ENCODE measurements at places on chromosomes 1 and 21. TPM values are rescaled to one million over a fixed set of nuclear protein-coding genes. Genes with fewer than 3 reads are reported as not detected.

The SLC35F3 gene
- under 0.01 TPM for total RNA-seq

The GBP7 gene
- not detected for total RNA-seq

The CATSPERE gene
- 0.18 TPM for total RNA-seq

The RFX5 gene
- total RNA-seq = 37.8 TPM

The CD5L gene
- not detected for total RNA-seq

- peak; percentile 31 for DNase-seq
Observed at GRCh38 chr21:16069178-16070112, 339.7 kb downstream of the USP25 start.

DNA sequence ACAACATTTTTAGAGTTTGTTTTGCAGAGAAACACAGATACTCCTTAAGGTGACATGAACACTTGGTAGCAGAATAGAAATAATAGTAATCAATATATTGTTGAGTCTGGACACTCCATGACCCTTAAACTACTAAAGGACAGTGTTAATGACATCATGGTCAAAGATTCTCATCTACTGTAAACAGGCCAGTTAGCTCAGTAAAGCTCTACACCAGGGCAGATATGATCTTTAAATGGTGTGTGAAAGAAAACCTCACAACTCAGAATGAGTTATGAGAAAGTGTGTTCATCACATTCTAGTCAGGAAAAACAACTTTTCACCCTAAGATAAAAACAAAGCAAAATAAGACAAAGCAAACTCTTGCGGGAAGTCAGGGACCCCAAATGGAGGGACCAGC lies 58.1 kb upstream of the ADAMTS5 start:
- DNase-seq = peak; percentile 13

- no peak for DNase-seq
Observed at GRCh38 chr21:45149021-45149420, 74.6 kb downstream of the ADARB1 start.

GRCh38 chr1:67407498-67407897 lies 22.7 kb downstream of the SERBP1 start:
- DNase-seq = peak; percentile 76

DNA sequence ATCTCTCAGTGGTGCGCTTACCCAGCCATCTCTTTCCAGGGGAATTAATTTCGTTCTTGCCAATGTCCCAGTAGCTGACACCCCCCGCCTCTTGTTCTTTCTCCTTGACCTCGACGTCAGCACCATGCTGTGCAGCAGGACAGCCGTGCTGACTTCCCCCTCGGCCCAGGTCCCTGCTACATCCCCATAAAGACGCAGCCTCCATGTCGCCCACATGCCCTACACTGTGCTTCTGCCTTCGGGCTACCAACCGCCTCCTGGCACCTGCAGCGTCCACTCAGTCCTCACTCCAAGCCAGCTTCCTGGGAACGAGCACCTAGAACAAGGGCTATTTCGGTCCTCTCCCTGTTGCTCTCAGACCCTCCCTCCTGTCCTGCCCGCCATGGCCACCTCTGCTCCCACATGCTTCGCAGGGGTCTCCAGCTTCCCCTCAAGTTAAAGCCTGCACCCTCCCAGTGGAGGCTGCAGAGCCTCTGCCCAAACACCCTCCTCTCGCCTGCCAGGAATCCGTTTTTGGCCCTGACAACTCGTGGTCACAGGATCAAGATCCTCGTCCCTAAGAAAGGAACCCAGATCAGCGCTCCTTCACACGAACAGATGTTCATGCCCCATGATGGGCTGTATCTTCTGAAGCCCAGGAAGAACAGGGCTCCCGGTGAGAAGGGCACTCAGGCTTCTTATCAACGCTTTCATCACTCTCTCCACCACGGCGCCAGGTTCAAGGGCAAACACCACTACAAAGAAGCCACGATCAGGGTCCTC lies 109.7 kb downstream of the NPHP4 start:
- DNase-seq = no peak

DNA sequence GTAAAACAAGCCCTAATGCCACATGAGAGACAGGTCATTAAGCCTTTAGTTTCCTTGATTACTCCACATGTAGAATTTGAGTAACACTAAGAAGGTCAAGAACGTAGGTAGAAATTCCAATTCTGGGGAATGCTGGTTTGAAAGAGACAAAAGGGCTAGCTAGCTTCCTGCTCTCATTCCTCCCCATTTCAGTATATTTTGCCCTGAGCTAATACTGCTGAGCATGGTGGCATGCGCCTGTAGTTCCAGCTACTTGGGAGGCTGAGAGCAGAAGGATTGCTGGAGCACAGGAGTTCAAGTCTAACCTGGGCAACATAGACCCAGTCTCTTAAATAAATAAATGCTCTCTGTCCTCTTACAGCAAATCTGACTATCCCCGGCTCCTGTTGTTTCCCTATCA lies 12.8 kb downstream of the PRDX6 start:
- DNase-seq = no peak

DNA sequence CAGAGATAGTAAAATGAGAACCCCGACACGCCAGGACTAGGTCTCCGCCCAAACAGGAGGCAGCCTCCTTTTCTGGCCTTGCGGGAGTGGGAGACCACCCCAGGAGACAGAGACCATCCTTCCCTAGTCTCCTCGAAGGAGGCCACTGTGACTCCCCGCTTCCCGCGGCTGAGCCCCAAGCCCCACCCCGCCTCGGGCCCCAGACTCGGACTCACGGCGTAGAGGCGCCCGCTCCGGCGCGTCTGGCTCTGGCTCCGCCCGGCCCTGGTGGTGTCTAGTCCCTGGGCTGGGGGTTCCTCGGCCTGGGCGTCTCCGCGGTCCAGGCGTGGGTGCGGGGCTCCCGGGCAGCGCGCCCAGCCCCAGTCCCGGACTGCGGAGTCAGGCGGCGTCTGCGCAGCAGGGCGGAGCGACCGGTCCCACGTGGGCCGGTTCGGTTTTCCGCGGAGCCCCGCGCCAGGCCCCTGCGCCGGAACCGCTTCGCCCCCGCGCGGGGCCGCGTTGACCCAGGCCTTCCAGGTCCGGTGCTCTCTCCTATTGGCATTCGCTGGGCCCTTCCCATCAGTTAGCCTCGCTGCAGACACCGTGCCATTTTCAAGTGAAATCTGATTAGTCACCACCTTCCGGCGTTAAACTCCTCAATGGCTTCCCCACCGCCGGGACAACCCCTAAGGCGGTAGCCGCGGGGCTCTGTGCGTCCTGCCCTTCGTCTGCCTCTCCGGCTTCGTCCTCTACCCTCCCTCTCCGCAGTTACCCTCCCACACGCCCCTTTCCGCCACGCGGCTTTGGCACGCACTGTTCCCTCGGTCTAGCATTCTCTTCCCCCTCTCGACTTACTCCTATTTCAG lies at the start of gene C1orf216:
Gene C1orf216 (minus strand): TSS at position 393 of the 845 bp plus-strand sequence. CDS start 2,563 bp downstream, outside the sequence.
- peak; percentile 72 for DNase-seq

DNA sequence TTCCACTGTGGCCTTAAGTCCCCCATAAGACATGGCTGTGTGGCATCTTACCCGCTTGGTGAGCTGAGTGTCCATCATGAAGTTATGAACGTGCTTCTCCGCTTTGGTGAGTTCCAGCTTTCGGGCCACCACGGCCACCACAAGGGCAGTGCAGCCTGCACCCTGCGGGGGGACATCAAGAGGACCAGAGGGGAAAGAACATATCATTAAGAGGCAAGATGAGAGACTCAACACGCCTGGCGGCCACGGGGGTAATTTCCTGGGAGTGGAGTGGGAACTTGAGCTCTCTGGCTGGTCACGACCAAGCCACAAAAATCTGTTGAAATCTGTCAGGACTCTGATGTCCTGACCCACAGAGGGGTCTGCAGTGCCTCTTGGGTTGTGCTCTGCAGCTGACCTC lies 117.9 kb upstream of the ADAR start:
- no peak for DNase-seq

DNA sequence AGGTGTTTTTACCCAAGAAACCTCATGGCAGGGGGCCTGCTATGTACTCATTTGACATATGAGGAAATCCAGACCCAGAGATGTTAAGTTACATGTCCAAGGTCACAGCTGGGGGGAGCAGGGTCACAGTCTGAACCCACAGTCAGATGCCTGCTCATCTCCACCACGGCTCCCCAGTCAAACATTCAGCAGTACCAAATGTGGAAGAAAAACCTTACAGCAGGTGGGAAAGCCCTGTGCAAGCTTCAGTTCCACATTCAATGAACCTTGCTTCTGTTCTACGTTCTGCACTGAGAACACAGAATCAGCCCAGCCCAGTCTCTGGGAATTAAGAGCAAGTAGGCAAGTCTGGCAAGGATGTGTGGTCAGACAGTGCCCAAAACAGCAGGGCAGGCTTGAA lies 35.2 kb downstream of the LRP8 start:
- DNase-seq = no peak

DNA sequence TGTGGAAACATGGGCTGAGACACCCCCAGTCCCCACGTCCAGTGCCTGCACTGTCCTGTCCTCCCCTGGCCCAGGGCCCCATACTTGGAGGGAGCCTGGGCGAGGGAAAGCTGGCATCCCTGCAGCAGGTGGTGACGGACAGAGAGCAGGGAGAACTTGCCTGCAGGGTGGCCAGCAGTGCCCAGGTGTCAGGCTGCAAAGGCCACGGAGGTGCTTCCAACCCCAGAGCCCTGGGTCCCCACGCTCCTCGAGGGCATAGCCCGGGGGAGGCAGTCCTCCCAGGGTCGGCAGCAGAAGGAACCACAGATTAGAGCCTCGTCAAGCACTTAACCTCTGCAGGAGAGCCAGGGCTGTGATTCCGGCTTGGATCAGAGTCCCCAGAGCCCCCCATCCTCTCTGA lies 77.5 kb downstream of the ARHGEF16 start:
- DNase-seq = no peak

DNA sequence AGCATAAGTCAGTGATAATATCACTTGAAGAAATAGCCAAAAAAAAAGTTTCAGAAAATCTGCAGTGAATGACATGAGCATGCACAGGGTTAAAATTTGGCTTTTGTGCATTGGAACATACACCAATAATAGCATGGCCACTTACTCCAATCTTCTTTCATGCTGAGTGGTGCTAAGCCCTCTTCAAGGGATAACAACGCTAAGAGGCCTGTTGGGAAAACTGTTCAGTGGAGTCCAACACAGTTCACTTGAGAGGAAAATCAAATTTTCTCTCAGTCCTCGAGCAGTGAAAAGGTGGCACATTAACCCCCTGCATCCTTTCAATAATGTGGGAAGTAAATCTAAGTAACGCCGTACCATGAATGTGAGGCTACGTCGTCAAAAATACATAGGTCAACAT lies 264.7 kb downstream of the SPATA17 start:
- DNase-seq = no peak

DNA sequence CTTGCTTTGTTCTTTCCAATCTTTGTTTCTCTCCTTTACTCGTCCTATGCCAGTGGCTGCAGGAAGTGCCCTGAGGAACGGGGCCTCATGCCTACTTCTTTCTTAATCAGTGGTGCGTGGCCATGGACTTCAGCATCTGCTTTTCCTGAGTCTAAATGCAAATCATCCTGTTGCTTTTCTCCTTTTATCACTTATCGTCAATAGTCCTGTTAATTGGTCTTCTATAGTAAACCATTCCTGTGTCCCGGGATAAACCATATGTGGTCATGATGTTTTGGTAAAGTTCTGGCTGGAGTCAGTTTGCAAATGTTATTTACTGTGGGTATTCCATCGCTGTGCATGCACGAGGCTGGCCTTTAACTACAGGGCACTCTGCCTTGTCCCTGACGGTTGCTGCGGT lies 47.5 kb downstream of the AGPAT3 start:
- DNase-seq = no peak

DNA sequence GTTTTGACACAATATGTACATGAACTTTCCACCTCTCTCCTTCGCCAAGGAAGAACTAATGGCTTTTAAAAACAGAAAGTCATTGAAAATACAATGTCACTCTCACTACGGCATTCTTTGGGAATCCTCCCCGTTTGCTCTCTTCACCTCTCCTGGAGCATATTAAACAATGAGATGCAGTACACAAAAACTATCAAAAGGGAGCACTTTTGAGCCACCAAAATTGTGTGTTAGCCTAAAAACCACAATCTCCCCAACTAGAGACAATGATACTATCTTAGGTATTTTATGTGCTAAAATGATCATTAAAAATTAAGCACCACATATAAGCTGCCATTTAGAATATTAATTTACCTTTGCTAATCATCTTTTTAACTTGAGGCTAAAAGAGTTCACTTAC lies 425.5 kb downstream of the KCTD3 start:
- DNase-seq = peak; percentile 43

DNA sequence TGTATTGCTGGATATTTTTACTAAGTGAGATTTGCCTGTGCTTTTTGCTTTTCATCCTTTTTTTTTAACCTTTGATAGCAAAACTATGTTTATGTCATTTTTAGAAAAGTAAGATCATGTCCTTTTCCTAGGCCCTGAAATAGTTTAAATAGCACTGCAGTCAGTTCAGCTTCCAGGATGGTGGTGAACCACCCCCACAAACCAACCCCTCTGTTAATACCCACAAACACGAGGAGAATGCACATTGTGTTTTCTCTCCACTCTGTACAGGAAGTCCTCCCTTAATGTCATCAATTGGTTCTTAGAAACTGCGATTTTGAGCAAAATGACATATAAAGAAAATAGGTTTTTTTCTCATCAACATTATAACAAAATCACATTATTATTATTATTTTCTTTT lies 117.7 kb upstream of the DSCAM start:
- no peak for DNase-seq

GRCh38 chr1:17304151-17304825 lies 3.7 kb upstream of the PADI4 start:
- no peak for DNase-seq

- peak; percentile 1 for DNase-seq
Observed at GRCh38 chr21:14119038-14119437, 91.7 kb downstream of the LIPI start.

Measured in IMR-90 (cell line).